ENCODE measurements at places on chromosomes 1 and 21.

DNA sequence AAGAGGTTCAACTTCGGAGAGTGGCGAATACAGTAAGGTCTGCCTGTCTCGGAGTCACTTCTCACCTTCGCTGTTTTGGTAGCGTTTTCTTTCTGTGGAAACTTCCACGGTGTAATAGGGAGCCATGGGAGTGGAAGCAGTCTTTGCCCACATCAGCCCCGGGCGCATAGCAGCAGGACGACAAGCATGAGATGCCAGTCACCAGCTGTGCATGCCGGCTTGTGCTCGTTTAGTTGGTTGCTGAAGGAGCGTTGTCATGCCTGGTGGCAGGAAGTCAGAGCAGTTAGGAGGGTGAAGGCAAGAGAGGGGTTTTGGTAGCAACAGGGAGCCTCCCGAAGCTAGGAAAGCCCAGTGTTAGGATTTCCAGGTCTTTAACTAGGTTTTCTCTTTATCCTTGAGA is 58.8 kb downstream of the MRPS6 start:
- no peak for DNase-seq

GRCh38 chr1:208010487-208011071 is 99.7 kb upstream of the CD34 start:
- no peak for DNase-seq

- no peak for DNase-seq
Measured at GRCh38 chr1:118958937-118959631, 29.1 kb downstream of the TBX15 start.

GRCh38 chr1:58802640-58803399 is 19.0 kb upstream of the JUN start:
- no peak for DNase-seq

DNA sequence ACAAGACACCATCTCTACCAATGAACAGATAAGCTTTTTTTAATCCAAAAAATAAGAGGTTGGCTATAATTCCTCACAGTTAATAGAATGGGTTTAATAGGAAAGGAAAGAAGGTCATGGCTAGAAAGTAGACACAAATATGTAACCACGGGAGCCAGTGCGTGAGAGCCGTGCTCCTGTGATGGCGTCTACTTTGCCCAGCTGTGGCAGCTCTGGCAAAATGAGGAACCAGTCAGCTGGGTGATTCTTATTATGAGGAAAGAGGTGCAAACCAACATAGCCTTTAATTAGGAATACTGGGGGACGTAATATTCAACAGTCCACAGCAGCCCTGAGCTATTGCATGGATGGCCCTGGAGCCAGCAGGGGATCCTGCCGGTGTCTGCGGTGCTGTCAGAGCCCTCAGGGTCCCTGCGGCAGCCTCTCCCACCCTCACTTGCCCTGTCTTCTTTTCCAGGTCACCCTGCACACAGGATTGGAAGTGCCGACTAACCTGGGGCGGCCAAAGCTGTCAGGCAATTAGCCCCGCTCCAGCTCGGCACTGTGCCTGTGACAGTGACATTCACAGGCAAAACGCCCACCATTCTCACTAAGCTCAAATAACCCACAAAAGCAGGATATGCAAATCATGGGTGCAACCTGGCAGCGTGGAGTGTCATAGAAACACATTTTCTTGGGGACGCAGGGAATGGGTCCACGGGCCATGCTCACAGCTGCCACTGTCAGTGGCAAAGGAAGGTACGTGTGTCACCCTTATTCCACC is 25.9 kb upstream of the GNPAT start:
- DNase-seq = no peak

GRCh38 chr1:175683491-175684298 is 59.7 kb downstream of the TNR start:
- no peak for DNase-seq

- DNase-seq = no peak
Measured at GRCh38 chr21:37862536-37862935, 53.7 kb downstream of the KCNJ6 start.

- no peak for DNase-seq
Measured at GRCh38 chr1:207981976-207982375, 71.1 kb upstream of the CD34 start.

DNA sequence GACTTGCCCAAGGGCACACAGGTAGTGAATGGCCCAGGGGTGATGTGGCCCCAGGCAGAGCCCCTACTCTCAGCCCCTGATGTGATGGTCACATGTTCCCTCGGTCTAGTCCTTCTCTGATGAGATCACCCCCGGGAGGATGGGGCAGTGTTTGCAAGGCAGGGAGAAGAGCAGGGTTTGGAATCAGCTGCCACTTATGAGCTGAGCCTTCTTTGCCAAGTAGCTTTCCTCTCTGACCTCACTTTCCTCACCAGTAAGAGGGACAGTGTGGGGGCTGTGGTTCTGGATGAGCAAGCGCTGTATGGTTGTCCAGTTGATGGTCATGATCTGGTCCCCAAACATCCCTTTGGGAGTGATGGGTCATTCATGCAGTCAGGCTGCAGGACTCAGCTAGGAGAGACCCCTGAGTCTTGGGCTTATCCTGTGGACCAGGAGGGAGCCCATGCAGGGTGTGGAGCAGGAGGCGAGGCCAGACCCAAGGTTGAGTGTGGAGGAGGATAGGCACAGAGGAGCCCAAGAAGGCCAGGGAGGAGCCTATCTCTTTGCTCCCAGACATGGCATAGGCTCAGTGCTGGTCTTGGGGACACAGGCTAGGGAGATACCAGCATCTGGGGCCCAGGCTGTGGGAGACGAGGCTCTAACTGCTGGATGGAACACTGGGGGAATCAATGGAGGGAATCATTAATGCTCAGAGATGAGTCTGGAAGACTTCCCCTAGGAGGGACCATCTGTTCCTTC is 15.9 kb upstream of the PEAR1 start:
- no peak for DNase-seq

DNA sequence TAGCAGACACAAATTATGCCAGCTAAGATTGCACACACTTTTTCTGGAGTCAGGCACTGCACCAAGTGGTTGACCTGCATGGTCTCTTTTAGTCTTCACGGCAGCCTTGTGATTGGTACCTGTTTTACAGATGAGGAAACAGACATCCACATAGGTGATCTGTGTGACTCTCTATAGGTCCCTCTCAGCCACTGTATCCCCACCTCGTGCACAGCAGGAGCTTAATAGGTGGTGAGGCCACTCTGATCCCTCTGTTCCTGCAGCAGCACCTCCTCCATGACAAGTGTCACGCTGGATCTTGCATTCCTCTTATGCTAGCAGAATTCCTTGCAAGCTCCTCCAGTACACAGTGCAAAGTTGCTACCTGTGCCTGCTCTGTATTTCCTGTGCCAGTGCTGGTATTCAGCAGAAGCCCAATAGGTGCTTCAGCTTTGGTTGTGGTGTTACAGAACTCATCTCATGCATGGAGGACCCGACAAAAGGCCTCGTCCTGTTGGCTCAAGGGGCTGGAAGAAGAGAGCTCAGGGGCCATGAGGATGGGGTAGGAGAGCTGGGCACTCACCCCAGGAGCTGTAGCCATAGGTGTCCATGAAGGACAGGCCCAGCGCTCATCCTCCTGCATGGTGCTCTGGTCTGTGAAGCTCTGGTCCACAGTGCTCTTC is 546.7 kb downstream of the PTPRU start:
- DNase-seq = no peak

DNA sequence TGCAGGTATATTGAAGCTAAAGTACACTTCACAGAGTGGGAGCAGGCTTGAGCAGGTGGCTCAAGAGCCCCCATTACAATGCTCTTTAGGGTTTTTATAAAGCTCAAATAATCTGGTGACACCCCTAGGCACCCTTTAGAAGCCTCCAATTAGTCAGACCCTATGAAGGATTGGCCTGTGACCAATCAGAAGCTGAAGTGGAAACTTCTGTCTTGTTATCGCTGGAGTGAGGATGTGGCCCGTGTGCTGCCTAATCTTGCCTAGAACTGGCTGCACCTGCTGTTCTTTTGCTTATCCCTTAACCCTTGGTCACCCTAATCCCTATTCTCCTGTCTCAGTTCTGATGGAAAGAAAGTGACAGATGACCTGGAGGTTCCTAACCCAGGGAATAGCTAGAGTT is 70.8 kb upstream of the ABCG1 start:
- no peak for DNase-seq

DNA sequence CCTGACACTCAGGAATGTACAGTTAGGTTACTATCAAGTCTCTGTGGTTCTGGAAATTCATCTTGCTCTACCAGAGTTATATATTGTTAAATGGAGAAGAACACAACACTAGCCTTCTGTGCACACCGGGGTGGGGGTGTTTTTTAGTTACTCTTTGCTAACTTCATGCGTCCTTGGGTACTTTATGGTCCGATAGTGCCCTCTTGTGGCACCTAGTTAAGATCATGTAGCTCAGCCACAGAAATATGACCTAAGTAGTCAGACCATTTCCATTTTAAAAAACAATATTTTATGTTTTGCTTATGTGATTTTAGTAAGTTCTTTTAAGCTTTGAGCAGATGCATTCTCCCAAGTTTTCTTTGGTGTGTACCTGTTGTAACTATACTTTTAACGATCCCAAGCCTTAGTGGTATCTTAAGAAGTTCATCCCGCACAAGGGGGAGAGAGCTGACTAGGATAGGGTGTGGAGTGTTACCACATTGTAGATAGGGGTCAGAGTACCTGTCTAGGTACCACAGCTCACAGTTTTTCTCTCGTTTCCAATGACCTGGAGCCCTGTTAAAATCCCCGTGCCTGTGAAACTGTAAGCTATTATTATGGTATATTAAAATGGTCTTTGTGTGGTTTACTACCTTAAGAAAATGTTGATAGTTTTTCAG is 20.6 kb upstream of the SH3D21 start:
- peak; percentile 81 for DNase-seq

- DNase-seq = no peak
Measured at GRCh38 chr1:31759298-31760023, 4.7 kb downstream of the ADGRB2 start.

DNA sequence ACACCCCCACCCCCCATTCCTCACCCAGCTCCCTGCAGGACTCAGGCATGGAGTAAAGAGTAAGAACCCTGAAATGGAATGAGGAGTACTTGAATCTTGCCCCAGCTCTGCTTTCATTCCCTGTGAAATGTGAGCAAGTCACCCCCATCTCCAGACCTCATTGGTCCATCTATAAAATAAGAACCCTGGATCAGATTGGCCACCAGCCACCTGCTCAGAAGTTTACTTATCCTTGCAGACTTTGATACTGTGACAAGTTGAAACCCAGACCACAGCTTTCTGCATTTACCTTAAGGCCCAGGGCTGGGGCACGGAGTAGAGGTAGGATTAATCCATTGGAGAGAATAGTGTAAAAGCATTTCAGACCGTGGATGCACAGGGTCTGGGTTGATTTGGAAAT is 2.2 kb downstream of the KISS1 start:
- DNase-seq = no peak

DNA sequence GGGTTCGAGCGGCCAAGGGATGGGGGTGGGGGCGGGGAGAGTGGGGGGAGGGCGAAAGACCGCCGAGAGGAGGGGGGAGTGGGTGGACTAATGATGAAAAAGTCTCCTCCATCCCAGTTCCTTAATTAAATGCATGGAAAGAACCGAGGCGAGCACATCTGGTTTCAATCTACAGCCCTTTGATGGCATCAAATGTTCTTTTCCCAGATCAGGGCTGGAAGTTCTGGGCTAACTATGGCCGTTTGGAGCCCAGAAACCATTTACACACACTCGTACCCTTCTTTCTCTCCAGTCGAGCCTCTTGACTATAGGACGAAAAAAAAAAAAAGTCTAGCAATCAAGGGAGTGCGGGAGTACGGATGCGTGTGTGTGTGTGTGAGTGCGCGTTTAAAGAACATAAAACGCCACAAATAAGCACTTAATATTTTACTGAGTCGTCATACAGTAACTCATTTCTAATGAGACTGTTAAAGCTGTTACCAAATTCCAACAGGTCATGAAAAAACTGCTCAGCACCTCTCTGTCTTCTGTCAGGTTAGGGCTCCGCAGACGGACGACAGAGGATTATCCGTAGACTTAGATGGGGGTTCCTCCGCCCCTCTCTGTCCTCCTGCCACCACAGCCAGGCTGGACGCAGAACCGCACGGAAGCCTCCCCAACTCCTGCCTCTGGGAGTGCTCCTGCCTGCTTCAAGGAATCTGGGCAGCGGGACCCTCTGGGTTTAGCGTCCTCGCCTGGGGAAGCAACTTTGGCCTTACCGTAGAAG is 2.1 kb upstream of the PRRX1 start:
- no peak for DNase-seq

GRCh38 chr1:223233410-223234169 is 90.5 kb upstream of the TLR5 start:
- DNase-seq = peak; percentile 22

DNA sequence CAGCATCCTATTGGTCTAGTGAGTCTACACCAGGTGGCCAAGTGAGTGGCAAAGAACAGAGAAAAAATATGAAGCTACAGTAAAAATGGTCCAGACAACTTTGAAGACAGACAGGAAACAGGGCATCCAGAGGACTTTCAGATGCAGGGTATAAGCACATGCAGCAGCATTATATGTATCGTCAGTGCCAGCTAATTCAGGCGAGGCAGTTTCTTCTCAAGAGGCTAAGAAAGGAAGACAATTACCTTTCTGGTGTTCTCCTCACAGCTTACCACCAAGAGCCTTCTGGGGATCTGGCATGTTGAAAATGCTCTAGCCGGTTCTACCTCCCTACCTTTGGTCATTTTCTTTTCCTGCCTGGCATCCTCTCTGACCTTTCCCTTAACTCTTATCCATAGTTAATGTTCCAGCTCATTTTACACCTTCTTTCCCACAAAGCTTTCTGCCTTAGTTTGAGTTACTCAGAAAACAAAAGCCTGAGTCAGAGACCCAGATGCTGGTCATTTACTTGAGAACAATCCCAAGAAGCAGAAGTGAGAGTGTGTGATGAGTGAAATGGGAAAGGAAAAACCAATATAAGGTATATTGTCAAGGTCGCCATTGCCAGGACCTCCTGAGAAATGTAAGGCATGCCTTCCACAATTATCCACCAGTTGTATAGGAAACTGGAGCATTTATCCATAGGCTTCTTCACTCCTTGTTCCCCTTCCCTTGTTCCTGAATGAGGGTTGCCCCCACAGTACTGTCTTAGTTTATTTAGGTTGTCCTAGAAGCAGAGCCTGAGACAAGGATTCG is 444.1 kb downstream of the PLPP3 start:
- DNase-seq = no peak

- DNase-seq = no peak
Measured at GRCh38 chr1:56509713-56510641, 69.4 kb downstream of the PLPP3 start.

- no peak for DNase-seq
Measured at GRCh38 chr1:68145418-68146126, 86.8 kb downstream of the WLS start.

DNA sequence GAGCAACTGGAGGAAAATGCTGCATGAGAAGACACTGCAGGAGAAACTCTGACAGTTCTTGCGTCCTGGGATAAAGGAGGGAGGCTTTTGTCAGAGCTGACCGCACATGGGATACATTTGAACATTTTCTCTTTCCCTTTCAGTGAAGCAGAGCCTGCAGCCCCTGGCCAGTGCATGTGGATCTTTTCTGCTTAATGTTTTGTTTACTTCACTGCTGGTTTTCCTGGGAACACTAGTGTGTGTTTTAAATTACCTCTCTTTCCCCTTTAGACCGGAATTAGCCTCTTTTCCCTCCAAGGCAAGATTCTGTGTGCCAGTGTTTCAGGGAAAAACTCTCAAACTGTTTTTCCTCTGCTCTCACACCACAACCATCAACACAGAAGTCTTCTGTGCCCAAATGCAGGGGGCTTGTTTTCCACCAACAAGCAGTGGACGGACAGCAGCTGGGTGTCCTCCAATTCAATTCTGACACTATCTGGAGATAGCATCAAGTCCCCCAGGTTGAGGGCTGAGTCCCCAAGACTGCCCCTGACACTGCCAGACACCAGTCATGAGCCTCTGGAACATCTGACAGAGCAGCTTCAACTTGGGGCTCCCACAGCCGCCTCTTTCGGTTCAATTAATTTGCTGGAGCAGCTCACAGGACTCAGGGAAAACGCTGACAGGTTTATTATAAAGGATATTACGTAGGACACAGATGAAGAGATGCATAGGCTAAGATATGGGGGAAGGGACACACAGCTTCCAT is 136.2 kb downstream of the RHOU start:
- DNase-seq = no peak
